Large intestine (tissue), 12 donors: ENCODE measurements at places on chromosomes 7 and 10. TPM values are rescaled to one million over a fixed set of nuclear protein-coding genes. Genes with fewer than 3 reads are reported as not detected.
A peak's percentile ranks its signal among the peaks of the same experiment; 100 is the strongest.

Gene FAM13C
- 5.7 TPM for polyA plus RNA-seq

Gene MMD2
- polyA plus RNA-seq, result 0.24 TPM

Gene TRUB1
- 20.6 TPM for polyA plus RNA-seq

DNA sequence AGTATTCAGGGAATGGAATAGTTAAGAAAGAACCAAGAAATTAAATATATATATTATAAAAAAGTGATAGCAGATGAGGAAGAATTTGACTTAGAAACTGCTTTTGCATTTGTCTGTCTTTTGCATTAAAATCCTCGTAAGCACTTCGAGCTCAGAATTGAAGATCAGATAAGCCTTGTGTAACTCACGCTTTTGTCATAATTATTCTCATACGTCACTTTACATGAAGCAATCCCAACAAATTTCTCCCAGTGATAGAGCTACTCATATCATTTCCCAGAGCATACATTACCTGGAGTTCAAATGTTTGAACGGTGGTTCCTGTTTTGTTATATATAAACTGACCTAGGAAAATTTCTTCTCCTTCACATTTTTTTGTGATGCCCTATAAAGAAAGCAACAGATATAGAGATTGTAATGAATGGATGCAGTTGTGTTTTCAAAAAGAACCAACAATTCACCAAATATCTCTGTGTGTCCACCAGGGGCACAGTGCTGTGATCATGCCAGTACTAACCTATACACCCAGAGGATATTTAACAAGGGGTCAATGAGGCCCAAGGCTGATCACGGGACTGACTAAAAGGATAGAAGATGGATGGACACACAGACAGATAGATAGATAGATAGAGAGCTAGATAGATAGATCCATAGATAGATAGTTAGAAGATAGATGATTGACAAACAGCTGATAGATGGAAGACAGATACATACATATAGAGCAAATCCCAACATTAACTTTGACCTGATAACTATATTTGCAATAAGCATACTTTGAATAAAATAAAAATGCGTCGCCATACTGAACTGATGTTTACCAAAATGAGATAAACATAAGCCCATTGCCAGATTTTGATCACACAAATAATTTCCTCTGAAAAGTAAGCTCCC lies 9.3 kb upstream of the HUS1 start:
- peak; percentile 10 for DNase-seq

- DNase-seq, result no peak
These were observed 610.6 kb upstream of the FOXK1 start for GRCh38 chr7:4071370-4072058.

GRCh38 chr10:99233000-99233688 lies 2.5 kb downstream of the HPSE2 start:
- DNase-seq, result peak; percentile 6

DNA sequence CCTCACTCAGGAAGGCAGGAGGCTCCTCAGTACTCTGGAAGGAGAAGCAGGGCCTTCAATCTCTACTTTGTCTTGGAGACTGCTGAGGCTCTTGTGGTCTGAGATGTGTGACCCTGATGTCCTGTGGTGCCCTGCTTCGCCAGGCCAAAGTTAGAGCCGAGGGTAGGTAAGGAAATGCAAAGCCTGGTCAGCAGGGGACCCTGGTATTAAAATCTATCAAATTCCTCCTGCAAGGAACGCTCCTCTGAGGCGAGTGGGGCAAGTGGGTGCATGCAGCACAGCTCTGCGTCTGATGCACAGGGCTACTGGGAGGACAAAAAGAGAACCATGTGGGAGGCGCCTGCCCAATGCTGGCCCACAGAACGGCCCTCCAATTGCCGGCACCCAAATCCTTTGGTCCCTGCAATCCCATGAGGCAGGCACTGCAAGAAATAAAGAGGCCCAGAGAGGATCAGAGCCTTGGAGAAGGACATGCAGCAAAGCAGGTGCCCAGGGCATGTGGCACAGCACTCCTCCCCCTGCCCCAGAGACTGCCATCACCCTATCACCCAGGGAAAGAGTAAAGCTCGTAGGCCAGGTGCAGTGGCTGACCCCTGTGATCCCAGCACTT lies 23.1 kb upstream of the ZMIZ1 start:
- no peak for DNase-seq

- DNase-seq, result no peak
These were observed 12.0 kb downstream of the SGCE start for GRCh38 chr7:94643771-94644545.

DNA sequence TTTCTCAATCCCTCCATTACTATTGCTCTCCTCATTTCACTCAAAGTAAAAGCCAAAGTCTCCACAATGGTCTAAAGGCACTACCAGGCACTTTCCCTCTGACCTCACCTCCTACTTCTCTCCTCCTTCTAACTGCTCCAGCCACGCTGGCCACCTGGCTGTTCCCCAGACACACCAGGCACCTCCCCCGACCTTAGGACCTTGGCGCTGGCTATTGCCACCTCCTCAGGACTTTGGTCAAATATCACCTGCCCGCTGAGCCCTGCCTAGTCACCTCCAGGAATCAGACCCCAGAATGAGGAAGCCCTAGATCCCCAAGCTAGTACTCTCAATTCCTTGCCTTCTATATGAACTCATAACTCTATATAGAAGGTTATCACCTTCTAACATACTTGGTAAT lies 66.2 kb upstream of the STEAP1B start:
- peak; percentile 81 for DNase-seq

DNA sequence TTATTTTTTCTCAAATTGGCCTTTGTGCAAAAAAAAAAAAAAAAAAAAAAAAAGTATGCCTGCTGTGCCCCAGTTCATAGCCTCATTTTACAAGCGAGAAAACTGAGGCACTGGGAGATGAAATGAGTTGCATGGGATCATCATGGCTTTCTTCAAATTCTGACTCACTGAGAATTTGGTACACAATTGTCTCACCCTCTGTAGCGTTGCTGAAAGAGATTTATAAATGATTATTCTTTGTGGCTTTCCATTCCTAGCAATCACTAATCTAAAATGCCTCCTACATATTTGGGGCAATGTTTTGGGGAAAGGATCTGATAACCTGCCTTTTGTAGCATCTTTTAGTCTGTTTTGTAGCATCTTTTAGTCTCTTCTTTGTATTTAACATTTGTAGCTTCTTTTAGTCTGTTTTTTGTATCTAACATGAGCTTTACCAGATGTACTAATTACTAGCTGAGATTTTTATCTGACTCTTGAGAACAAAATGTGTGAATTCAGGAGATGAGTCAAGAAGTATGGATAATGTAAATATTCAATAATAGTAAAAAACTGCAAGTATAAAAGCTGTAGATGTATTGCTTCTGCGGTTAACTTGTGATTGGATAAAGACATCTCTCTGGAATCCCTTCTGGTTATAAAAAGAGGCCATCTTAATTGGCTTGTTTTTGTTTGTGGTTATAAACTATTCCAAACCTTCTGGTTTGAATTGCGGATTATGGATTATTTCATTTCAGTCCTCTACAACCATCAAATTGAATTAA lies 161.4 kb downstream of the ARID5B start:
- DNase-seq, result no peak

DNA sequence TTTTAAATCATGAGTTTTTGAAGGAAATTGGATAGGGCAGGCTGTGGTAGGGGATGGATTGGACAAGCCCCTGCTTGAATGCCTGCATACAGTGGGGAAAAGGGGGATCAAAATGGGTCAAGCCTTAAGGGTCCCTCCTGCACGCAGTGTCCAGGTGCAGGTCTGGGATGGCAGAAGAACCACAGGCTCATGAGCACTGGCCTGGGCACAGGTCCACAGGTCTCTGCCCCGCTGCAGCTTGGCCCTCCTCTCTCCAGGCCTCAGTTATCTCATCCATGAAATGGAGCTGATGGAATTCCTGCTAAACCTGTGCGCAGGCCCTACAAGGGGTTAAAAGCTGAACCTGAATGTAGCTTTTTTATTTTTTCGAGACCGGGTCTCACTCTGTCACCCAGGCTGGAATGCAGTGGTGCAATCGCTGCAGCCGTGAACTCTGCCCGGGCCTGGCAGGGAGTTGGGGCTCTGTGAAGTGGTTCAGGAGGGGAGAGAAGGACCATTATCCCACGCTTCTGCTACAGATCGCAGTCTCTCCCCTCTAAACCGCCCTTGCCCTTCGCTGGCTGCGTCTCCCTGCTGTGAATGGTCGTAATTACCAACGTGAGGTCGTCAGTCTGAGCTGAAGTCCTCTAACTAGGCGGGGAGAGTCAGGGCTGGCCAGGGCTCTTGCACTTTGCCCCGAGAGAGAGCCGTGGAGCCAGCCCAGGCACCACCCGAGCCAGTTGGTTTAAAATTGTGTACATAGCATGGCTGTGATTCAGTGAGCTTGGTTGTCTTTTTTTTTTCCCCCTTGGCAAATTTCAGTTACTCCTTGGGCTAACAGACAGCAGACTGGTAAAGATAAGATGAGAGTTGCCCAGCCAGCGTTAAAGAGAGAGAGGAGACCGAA lies 77.5 kb upstream of the GTF2I start:
- DNase-seq, result peak; percentile 90

DNA sequence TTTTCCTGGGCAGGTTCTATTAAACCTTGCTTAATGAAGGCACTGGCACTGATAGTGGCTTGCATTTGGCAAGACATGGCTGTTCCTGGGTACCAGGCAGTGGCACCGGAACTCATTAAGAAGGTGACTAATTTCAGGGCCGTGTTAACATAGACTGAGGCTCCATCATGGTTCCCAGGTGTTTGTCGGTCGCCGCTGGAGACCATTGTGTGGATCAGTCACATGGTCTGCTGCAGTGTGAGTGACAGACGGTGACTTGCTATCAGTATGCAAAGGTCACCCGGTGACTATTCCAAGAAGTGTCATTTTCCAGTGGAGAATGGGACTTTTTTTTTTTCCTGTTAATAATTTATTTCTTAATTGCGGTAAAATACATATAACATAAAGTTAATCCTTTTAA lies 106.3 kb downstream of the INSYN2A start:
- DNase-seq, result peak; percentile 93

DNA sequence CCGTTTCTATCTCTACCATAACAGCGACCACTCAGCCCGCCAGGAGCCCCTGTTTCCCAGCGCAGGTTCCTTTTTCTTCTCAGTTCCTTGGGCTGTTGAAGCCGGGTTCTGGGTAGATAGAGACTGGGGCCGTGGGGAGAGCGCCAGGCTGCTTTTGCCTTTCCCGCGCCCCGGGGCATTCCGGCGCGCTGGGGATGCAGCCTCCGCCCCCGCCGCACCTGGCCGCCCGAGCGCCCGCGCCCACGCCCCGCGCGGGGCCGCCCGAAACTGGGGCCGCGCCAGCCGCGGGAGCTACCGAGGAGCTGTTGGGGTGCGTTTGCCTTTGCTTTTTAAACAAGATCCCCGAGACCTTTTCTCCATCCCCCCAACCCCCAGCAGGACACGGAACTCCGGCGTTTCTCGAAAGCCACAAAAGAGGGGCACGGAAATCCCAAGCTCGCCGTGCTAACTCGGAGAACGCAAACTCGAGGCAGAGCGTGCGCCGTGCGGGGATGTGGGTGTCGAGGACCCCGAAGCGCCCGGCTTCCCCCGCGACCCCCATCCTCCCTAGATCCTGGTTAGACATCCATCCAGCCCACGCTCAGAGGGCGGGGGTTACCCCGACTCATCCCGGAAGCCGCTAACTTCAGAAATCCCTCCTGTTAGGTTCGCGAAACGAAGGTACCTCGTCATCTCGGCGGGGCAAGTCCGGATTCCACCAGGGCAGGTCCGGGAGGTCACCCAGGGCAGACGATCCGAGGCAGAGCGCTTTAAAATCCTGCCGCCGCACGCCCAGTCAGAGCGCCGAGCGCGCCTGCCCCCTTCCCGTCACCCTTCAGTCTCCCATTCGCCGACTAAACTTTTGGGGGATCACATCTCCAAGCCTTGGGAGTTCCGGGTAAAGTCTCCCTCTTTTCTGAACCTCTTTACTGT lies 1.0 kb downstream of the GRM8 start:
- peak; percentile 18 for DNase-seq

GRCh38 chr10:13352519-13352918 lies 4.4 kb upstream of the SEPHS1 start:
- no peak for DNase-seq

DNA sequence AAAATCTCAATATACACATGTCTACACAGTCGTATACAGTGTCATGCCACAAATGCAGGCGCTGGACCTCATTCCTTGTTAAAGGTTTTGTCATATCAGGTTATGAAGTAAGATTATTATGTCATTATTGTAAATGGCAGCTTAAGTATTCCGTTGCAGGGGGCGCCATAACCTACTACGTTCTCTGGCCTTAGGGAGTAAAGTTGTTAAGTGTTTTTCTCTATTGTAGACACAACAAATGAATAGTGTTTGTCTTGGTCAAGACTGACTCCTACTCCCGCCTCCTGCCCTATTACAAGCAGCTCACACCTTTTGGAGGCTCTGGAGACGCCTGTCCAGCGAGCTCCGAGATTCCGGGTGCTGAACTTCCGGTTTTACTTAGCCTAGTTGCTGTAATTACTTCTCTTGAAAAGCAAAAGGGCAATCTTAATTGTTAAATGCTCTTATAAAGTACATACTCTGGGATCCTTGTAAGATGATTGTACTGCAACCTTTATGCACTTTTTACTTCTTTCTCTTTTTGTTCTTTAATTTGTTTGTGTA lies 994 bp downstream of the GATAD1 start:
- peak; percentile 87 for DNase-seq

DNA sequence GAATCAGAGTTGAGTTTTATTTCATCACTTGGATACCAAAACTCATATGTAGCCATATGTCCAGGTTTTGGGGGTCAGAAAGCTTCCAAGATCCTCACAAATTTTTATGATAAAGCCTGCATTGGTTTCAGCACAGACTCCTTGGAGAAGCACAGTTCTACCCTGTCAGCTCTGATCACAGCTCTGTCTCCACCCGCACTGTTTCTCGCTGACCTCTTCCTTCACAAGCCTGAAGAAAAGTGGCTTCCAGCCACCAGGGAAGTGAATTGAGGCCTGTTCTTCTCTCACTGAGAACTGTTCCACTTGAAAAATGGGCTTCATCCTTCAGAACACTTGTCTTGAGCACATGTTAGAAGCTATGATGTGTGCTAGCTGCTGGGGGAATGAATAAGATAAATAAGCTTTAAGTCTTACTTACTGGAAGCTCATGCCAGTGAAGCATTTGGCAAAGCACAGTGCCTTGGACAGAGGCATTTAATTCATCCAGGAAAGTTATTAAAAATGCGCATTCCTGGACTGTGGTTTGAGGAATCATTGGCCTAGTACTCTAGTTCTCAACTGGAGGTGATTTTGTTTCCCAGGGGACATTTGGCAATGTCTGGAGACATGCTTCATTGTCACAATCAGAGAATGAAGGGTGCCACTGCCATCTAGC lies 133.6 kb downstream of the BMPER start:
- no peak for DNase-seq

- DNase-seq, result no peak
These were observed 40.4 kb downstream of the MTURN start for GRCh38 chr7:30175180-30175579.
